Hematopoietic multipotent progenitor cell (in vitro differentiated cells): ENCODE measurements at places on chromosomes 16 and 17. TPM values are rescaled to one million over a fixed set of nuclear protein-coding genes. Genes with fewer than 3 reads are reported as not detected.

- no peak for DNase-seq
These were observed 2.5 kb downstream of the KIF1C start for GRCh38 chr17:5000237-5000639.

DNA sequence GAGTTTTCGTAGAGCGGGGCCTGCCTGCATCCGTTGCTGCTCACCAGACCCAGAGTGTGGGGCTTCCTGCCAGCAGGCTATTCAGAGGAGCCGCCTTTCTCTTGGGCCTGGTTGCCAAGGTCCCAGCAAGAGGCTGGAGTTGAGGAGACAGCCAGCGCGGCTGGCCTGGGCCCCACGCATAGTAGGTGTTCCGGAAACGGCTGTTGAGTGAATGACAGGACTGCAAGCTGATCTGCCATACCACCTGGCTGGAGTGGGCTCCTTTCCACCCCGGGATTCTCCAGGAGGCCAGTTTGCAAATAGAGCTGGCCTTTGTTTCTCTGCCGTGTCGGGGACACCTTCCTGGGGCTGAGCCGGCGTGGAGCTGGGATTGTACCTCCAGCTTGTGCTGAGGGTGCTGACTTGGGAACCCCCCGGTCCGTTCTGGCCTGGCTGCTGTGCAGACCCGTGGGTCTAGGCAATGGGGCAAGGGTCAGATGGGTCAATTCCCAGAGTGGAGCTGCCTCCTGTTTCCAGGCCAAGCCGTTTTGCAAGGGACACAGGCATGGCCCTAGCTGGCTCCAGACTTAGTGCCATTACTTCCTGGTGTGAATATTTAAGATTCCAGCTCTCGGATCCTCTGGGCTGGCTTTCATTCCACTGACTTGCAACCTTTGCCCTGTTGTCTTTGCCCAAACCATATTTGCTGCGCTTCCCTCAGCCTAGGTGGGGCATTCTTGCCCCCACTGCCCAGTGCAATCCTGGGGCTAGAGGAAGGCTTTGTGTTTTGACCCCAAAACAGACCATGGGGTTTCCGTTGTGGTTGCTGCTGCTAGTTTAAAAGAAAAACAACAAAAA, 68.8 kb downstream of the CMIP start:
- DNase-seq, result no peak

DNA sequence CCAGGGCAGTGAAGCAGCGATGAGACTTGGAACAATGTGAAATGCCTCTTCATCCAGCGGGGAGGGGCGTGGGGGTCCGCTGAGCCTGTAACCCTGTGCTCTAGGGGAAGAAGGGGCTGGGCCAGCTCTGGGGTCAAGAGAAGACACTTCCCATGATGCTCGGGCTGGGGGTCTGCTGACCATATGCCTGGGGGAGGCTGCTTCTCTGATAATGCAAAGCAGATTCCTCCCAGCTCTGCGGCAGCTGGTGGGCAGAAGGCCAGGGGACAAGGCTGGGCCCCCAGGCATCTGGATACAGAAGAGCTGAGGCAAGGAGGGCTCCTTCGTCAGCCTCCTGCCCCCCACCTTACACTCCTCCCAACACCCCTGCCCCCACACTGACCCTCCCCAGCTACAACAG, 24.7 kb downstream of the NGFR start:
- no peak for DNase-seq

The SNX20 gene
- 48.5 TPM for total RNA-seq

The MYH11 gene
- total RNA-seq, result 0.27 TPM

The USP6 gene
- total RNA-seq, result 2.2 TPM

GRCh38 chr16:85392756-85393673, 220.1 kb upstream of the GSE1 start:
- no peak for DNase-seq

DNA sequence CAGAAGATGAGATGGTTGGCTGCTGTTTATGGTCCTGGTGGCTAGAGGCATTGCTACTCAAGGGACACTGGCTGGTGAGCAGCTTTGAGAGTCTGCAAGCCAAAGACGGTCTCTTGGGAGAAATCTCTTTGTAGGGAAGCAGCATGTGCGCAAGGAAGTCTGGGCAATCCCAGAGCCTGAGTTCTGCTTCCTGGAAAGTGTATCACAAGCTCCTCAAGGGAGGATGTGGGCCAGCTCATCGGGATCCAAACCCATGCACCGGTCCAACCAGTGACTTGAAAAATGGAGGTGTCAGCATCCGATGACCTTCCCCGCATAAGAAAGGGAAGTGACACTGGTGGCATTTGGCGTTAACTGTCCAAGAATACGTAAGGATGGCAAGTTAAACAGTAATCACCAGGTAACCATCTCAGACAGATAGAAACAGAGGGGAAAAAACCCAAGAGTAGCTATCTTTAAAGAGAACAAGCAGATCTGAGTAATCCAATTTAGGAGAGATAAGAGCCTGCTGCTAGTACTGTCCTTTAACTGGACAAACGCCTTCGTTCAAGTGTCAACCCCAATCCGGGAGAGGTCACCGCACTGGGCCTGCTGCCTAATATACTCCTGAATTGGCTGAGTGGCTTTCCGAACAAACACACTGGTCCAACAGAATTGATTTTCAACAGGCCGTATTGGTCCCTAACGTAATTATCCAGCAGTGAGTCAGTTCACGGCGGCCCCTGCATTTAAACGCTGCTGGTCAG, 303.0 kb upstream of the ZFHX3 start:
- no peak for DNase-seq

DNA sequence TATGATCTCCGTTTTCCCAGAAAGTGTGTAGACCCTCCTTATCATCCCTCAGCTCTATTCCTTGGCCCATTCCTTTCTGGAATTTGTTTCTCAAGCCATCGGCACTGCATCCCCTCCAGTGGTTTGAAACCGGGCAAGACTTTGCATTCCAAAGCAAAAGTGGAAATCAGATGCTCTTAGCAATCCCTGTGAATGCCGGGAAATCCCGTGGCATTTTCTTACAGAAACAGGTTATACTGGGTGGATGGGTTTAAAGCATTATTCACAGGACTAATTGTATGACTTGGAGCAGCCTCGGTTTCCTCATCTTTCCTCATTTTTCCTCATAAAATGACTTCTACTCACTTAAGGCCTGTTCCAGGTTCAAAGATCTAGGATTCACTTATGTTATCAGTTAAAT, 52.0 kb downstream of the MAP2K6 start:
- DNase-seq, result no peak

DNA sequence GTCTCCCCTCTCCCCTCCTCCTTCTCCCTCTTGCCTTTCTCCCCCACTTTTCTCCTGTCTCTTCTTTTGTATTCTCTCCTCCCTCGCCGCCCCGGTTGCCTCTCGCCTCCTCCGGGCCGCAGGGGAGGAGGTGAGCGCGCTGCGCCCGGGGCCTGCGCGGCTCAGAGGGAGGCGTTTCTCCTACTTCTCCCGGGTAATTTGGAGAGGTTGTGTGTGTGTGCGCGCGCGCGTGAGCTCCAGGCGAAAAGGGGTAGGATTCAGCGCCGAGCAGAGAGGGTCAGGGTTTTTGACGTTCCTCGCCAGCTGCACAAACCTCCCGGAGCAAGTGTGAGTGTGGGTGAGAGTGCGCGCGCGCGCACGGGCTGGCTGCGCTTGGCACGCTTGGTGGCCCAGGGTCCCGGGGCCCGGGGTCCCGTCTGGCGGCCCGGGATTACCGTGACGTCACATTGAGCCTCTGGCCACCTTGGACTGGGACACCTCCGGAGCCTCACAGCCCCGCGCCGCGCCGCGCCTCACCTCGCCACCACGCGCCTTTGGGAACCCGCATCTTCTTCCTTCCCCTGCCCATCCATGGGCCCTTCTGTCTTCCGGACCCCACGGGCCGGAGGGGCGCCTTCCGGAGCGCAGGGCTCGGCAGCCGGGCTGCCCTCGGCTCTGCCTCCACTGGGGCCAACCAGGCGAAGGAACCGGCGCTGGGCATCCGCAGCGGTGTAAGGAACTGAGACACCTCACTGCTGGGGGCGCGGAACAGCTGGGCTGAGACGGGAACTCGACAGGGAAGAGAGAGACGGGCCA, 479 bp downstream of the IRX6 start:
- no peak for DNase-seq

- DNase-seq, result no peak
These were observed 65.7 kb downstream of the CCDC182 start for GRCh38 chr17:57679356-57679755.

GRCh38 chr17:52710363-52710901, 551.9 kb upstream of the CA10 start:
- no peak for DNase-seq

- DNase-seq, result no peak
These were observed 301.9 kb downstream of the SOX9 start for GRCh38 chr17:72422505-72423285.

- DNase-seq, result no peak
These were observed 13.7 kb downstream of the KRABD2 start for GRCh38 chr17:8362651-8363332.

DNA sequence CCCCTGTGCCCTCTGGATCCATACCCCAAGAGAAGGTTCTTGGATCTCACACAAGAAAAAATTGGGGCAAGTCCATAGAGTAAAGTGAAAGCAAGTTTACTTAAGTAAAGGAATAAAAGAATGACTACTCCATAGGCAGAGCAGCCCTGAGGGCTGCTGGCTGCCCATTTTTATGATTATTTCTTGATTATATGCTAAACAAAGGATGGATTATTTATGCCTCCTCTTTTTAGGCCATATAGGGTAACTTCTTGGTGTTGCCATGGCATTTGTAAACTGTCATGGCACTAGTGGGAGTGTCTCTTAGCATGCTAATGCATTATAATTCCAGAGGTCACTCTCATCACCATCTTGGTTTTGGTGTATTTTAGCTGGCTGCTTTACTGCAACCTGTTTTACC, 70.8 kb downstream of the NLK start:
- DNase-seq, result no peak

DNA sequence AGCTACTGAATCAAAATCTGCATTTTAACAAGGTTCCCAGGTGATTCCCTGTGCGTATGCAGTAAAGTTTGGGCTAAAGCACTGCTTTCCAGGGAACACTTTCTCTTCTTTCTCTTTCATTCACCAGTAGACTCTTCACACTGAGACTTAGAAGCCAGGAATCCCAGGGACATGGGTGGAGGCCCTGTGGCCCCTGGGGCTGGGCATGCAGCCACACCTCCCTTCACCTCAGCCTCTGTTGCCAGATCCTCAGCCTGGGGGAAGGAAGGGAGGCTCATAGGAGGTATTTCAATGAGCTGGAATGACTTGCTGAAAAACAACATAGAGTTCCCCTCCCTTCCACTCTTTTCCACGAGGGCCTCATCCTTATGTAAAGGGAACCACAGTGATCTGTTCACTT, 1.2 kb downstream of the G6PC3 start:
- no peak for DNase-seq

The CDRT4 gene
- 3.5 TPM for total RNA-seq

The TMC8 gene
- 75.1 TPM for total RNA-seq

DNA sequence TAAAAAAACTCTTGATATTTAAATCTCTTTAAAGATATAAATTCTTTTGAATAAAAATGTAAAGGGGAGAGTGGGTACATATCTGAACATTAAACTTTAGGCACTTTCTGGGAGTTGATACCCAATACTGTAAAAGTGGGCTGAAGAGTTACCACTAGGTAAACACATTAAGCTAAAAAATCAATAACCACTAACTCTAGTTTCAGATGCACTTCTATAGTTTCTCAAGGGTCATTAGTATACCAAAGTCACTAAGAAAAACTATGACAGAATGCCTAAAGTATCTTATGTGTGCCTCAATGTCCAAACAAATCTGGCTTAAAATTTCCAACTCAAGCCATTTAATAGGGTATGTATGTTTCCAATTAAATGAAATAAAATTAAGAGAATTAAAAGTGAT, 13.1 kb upstream of the CFDP1 start:
- no peak for DNase-seq

DNA sequence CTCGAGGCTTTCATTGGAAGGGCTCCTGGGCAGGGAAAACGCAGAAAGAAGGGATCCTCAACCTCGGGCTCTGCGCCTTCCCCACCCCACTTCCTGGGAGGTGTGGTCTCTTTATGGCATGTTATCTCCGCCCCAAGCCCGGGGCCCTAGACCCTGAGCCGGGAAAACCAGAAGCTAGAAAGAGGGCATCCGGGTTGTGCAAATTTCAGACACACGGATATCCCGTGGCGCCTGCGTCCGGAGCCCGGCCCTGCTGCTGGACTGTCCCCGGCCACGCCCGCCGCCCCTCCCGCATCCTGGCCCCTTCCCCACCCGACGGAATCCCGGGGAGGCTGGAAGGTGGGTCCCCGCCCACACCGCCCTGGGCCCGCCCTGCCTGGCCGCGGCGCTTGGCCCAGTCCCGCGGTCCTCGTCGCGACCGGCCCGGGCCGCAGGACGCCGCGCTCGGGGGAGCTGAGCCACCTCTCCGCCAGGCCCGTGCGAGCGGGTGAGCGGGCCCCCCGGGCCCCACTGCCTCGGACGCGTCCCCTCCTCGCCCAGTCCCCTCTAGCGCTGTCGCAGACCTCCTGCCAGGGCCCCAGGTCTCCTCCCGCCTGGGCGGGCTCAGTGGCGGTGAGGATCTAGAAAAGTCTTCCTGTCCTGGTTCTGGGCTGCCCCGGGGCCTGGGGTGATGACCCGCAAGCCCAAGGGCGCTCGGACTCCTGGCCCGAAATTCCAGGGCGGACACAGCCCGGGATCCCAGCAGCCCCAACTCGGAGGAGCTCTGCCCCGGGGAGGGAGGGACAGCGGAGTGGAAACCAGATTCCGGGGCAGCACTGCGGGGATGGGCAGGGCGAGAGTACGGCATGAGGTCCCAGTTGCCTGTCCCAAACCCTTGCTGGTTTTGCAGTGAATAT, at the start of gene SLC16A5:
Gene SLC16A5, plus strand, starts transcription at position 397 of the 896 bp plus-strand sequence. CDS start 5,683 bp downstream, outside the sequence.
- DNase-seq, result peak; percentile 46

The AP2B1 gene
- 75.9 TPM for total RNA-seq

- DNase-seq, result no peak
These were observed 5.0 kb upstream of the SLC38A8 start for GRCh38 chr16:84047626-84048025.

- DNase-seq, result no peak
These were observed 875 bp downstream of the PRKCB start for GRCh38 chr16:23836404-23837311.

The ERN1 gene
- 17.2 TPM for total RNA-seq

The RGS9 gene
- total RNA-seq, result 0.27 TPM

The KRT28 gene
- not detected for total RNA-seq

GRCh38 chr16:70568601-70569237, 45.1 kb downstream of the SF3B3 start:
- no peak for DNase-seq

The PSMD12 gene
- total RNA-seq, result 7.3 TPM

The MAP2K6 gene
- 2.2 TPM for total RNA-seq

DNA sequence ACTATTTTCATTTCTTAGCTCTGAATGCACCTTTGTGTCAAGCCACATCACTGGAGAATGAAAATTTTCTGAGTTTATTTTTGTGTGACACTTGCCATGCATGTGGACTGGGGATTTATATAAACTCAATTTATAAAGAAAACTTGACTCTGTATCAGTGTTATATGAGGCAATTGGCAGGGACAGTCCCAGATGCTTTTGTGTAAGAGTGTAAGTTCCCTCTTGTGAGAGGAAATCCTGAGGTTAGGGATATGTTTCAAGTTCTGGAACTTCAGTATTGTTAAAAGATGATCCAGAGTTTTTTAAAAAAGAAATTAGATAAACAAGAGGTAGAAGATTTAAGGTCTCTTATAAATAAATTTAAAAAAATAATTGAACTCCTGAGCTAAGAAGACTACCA, 10.9 kb upstream of the CCL8 start:
- no peak for DNase-seq

The CCL4 gene
- total RNA-seq, result 1.6 TPM

GRCh38 chr16:77594799-77595596, 127.3 kb upstream of the NUDT7 start:
- DNase-seq, result no peak

The TPSD1 gene
- total RNA-seq, result 0.54 TPM

The TLCD3B gene
- total RNA-seq, result 0.54 TPM

GRCh38 chr17:27504188-27504995, 48.1 kb downstream of the KSR1 start:
- no peak for DNase-seq
